ENCODE measurements at places on chromosomes 5 and 9.
A peak's percentile ranks its signal among the peaks of the same experiment; 100 is the strongest.

DNA sequence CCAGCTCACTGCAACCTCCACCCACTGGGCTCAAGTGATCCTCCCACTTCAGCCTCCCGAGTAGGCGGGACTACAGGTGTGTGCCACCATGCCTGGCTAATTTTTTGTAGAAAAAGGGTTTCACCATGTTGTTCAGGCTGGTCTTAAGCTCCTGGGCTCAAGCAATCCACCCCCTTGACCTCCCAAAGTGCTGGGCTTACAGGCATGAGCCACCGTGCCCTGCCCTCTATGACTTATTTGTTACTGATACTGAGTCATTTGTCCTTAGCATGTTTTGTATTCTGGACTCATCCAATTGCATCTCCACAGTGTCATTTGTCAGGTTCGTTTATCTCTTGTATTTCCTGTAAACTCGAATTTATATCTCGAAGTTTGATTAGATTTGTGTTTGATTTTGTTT, 2.7 kb upstream of the ITK start:
- peaks cover 43% of the 10 kb centered on the region for H3K27me3 ChIP-seq
- no peak overlapping the region for H3K27ac ChIP-seq
- no peak overlapping the region for H3K4me3 ChIP-seq

- H3K27me3 ChIP-seq: no peaks in the 10 kb centered on the region
- no peaks in the 10 kb centered on the region for H3K4me1 ChIP-seq
- no peak for DNase-seq
- peaks cover 19% of the 10 kb centered on the region for H3K36me3 ChIP-seq
- no peak overlapping the region for H3K4me3 ChIP-seq
Observed at GRCh38 chr9:98211260-98211659, 18.8 kb upstream of the CORO2A start.

DNA sequence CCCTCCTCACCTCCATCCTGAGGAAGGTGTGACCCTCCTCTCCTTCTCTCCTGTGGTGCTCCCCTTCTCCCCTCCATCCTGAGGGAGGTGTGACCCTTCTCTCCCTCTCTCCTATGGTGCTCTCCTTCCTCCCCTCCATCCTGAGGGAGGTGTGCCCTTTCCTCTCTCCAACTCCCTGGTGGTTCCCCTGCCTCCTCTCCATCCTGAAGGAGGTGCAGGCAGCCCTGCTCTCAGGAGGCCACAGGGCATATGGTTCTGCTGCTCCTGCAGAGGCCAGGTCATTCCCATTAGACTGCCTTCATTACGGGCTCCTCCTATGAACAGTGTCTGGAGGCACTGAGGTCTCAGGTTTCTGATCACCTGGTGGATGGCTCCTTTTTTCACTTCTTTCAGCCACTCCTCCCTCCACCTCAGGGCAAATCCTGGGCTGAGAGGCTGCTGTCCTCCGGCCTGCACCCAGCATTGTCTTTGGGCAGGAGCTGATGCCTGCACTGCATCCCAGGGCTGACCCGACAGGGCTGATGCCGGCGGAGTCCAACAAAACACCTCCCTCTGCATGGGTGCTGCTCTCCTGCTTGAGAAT, 197.1 kb downstream of the MED10 start:
- no peak for DNase-seq
- H3K4me1 ChIP-seq: no peaks in the 10 kb centered on the region
- H3K27me3 ChIP-seq: peaks cover 20% of the 10 kb centered on the region
- H3K4me3 ChIP-seq: no peak overlapping the region
- no peak overlapping the region for H3K27ac ChIP-seq

GRCh38 chr5:134772461-134773125, 14.0 kb downstream of the DDX46 start:
- no peaks in the 10 kb centered on the region for H3K27me3 ChIP-seq
- no peaks in the 10 kb centered on the region for H3K4me1 ChIP-seq
- no peak overlapping the region for H3K4me3 ChIP-seq

- DNase-seq: no peak
- H3K36me3 ChIP-seq: peaks cover 3% of the 10 kb centered on the region
- peaks cover 69% of the 10 kb centered on the region for H3K27me3 ChIP-seq
- peak overlapping the region; percentile 84 for H3K4me3 ChIP-seq
- H3K27ac ChIP-seq: peak overlapping the region; percentile 96
Observed at GRCh38 chr5:159096924-159097783, 2.6 kb downstream of the EBF1 start.

- H3K27me3 ChIP-seq: peaks cover 5% of the 10 kb centered on the region
- H3K36me3 ChIP-seq: no peaks in the 10 kb centered on the region
- DNase-seq: no peak
- no peak overlapping the region for H3K4me3 ChIP-seq
- no peaks in the 10 kb centered on the region for H3K4me1 ChIP-seq
- no peak overlapping the region for H3K27ac ChIP-seq
Observed at GRCh38 chr5:151285683-151286082, 17.9 kb downstream of the SLC36A3 start.
